Effector memory CD8-positive, alpha-beta T cell (primary cell): ENCODE measurements at places on chromosomes 13 and 19.

DNA sequence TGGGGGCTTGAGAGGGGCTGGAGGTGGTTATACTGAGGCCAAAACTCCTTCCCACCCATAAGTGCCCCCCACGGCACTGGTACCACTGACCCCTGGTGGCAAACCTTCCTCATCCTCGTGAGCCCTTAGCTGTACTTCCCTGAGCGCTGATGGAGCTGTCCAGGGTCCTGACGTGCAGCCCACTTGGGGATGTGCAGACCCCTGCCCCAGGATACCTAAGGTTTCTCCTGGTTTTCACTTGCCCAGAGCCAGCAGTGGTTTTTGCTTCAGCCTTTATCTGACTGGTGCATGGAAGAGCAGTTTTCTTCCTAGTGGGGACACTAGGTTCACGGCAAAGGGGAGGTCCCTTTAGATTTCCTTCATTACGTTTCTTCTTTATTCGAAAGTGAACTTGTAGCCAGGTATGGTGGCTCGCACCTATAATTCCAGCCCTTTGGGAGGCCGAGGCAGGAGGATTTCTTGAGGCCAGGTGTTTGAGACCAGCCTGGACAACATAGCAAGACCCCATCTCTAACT is 28.7 kb upstream of the KCTD15 start:
- H3K36me3 ChIP-seq: peaks cover 3% of the 10 kb centered on the region
- H3K4me3 ChIP-seq: no peak overlapping the region
- no peak overlapping the region for H3K27ac ChIP-seq
- no peaks in the 10 kb centered on the region for H3K4me1 ChIP-seq

GRCh38 chr13:32902029-32902780 is 114.0 kb upstream of the KL start:
- no peaks in the 10 kb centered on the region for H3K36me3 ChIP-seq
- no peak overlapping the region for H3K4me3 ChIP-seq
- H3K4me1 ChIP-seq: peaks cover 10% of the 10 kb centered on the region
- no peak overlapping the region for H3K27ac ChIP-seq
- H3K27me3 ChIP-seq: peaks cover 4% of the 10 kb centered on the region

- H3K4me3 ChIP-seq: peak overlapping the region; percentile 51
- peaks cover 43% of the 10 kb centered on the region for H3K4me1 ChIP-seq
- H3K27ac ChIP-seq: peak overlapping the region; percentile 75
- DNase-seq: no peak
- no peaks in the 10 kb centered on the region for H3K27me3 ChIP-seq
Measured at GRCh38 chr13:114078461-114079451, 53.7 kb downstream of the RASA3 start.

GRCh38 chr19:38801359-38802095 is 11.2 kb downstream of the LGALS4 start:
- H3K36me3 ChIP-seq: no peaks in the 10 kb centered on the region
- no peak for DNase-seq
- no peak overlapping the region for H3K27ac ChIP-seq
- H3K4me1 ChIP-seq: peaks cover 2% of the 10 kb centered on the region
- no peak overlapping the region for H3K4me3 ChIP-seq
- no peaks in the 10 kb centered on the region for H3K27me3 ChIP-seq

DNA sequence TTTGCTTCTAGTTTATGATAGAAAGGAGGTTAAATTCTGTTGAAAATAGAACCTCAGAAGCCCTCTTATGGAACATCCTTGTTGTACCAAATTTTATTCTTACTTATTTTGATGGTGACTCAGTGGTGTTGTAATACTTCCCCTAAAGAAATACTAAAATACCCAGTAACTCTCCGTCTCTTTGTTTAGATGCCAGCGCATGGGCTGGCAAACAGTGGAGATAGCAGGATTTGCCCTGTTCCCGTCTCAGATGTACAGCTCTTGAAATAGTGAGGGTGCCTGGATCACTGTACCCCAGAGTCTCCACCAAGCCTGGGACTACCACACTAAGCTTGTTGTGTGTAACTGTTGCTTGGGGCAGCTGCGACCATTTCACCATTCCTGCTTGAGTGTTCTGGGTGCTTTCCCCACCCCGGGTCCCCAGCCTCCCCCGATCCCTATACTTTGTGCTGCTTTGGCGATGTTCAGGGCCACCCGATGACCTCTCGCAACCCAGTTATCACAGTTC is 67.0 kb upstream of the TEX29 start:
- DNase-seq: no peak
- no peak overlapping the region for H3K4me3 ChIP-seq
- no peaks in the 10 kb centered on the region for H3K27me3 ChIP-seq
- peaks cover 24% of the 10 kb centered on the region for H3K36me3 ChIP-seq
- peaks cover 33% of the 10 kb centered on the region for H3K4me1 ChIP-seq

- peaks cover 4% of the 10 kb centered on the region for H3K36me3 ChIP-seq
- H3K27ac ChIP-seq: no peak overlapping the region
- no peaks in the 10 kb centered on the region for H3K4me1 ChIP-seq
- H3K4me3 ChIP-seq: no peak overlapping the region
- DNase-seq: peak; percentile 44
Measured at GRCh38 chr19:52343548-52343947, 7.5 kb downstream of the ZNF610 start.

- no peaks in the 10 kb centered on the region for H3K27me3 ChIP-seq
- no peak for DNase-seq
- H3K4me1 ChIP-seq: peaks cover 41% of the 10 kb centered on the region
- peak within 1 kb of the TSS; percentile 98 for H3K27ac ChIP-seq
Measured at GRCh38 chr19:49677231-49677900, at the start of gene PRMT1. PRMT1 (plus strand) TSS chr19:49677271; CDS start chr19:49677281, 10 bp downstream.

DNA sequence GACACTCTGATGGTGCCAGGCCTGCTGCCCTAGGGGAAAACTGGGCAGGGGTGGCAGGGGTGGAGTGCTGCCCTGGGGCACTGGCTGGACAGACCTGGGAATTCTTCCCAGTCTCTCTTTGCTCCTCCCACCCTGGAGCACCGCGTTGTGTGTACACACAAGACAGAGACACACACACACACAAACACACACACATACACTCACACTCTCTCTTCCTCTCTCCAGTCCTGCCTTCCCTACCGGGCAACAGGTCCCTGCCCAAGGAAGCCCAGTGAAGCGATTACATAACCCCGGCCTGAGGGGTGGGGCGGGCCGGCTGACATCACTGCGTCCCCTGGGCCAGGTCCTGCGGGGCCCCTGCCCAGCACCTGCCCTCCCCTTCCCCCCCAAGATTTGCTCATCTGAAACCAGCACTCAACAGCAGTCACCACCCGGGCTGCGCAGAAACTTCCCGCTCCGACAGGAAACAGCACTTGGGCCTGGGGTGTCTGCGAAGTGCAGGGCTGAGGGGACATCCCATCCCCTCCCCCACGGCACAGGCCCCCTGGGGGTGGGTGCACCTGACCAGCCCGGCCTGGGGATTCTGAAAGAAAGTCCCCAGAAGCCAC is 1.2 kb downstream of the MKNK2 start:
- peaks cover 72% of the 10 kb centered on the region for H3K36me3 ChIP-seq
- DNase-seq: peak; percentile 55
- peak overlapping the region; percentile 79 for H3K27ac ChIP-seq
- peaks cover 41% of the 10 kb centered on the region for H3K4me1 ChIP-seq
- H3K27me3 ChIP-seq: no peaks in the 10 kb centered on the region

GRCh38 chr13:20608438-20609020 is 41.6 kb downstream of the IFT88 start:
- H3K27ac ChIP-seq: no peak overlapping the region
- H3K4me1 ChIP-seq: peaks cover 4% of the 10 kb centered on the region
- DNase-seq: no peak
- H3K36me3 ChIP-seq: no peaks in the 10 kb centered on the region
- no peaks in the 10 kb centered on the region for H3K27me3 ChIP-seq
- no peak overlapping the region for H3K4me3 ChIP-seq

DNA sequence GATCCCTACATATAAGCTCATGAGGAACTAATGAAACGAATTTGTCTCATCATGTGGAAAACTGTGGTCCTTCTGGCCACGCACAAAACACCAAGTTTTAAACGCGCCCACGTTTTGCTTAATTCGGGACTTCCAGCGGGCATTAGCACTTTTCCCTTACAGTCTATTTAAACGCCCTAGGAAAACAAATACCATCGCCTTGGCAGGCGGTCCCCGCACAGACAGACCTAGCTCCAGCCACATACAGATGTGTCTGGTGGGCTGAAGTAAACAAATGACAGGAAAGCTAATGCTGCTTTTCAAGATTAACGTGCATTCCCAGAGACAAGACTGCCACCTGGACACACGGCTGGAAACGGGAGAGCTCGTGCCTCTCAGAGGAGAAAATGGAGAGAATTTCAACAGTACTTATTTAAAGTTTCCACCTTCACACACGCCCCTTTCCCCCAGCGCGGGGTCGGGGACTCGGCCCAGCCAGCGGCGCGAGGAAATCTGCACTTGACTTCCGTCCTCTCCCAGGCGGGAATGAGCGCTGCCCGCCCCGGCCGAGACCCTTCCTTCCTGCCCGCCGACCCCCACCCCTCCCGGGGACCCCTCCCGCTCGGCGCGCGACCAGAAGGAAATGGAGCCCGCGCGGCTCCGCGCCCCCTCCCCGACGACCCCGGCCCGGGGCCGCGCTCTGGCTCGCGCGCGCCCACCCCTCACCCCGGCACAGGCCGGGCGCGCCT is 931 bp downstream of the USP12 start:
- H3K27me3 ChIP-seq: no peaks in the 10 kb centered on the region
- peak; percentile 5 for DNase-seq
- H3K36me3 ChIP-seq: peaks cover 7% of the 10 kb centered on the region
- H3K4me1 ChIP-seq: peaks cover 29% of the 10 kb centered on the region

DNA sequence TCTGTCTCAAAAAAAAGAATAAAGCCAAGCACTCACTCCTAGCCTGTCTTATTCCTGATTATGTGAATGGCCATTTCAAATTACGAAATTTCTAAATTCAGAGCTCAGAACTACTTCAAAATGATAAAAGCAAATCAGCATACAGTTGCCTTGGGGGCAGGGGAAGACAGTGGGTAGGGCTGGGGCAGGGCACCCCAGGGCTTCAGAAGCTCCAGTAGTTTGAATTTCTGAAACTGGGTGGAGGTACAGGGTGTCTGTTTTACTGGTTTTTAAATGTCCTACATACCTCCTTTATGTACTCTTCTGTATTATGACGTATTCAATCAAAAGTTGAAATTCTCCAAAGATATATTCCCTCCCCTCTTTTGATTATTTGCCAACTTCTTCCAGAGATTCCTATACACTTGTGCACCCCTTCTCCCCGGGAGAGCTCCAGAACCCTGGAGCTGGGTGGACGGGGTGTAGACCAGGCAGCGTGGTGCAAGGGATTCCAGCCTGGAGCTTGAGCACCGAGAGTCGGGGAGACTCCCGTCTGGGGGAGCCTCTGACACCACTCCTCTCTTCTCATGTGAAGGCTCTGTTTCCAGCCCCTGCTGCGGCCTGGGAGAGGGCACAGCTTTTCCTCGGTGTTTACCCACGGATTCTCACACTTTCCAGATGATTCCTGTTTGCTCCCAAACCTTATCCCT is 84.7 kb upstream of the GPR183 start:
- peaks cover 7% of the 10 kb centered on the region for H3K36me3 ChIP-seq
- peak overlapping the region; percentile 72 for H3K27ac ChIP-seq
- no peak for DNase-seq
- peaks cover 15% of the 10 kb centered on the region for H3K4me1 ChIP-seq
- H3K4me3 ChIP-seq: no peak overlapping the region

DNA sequence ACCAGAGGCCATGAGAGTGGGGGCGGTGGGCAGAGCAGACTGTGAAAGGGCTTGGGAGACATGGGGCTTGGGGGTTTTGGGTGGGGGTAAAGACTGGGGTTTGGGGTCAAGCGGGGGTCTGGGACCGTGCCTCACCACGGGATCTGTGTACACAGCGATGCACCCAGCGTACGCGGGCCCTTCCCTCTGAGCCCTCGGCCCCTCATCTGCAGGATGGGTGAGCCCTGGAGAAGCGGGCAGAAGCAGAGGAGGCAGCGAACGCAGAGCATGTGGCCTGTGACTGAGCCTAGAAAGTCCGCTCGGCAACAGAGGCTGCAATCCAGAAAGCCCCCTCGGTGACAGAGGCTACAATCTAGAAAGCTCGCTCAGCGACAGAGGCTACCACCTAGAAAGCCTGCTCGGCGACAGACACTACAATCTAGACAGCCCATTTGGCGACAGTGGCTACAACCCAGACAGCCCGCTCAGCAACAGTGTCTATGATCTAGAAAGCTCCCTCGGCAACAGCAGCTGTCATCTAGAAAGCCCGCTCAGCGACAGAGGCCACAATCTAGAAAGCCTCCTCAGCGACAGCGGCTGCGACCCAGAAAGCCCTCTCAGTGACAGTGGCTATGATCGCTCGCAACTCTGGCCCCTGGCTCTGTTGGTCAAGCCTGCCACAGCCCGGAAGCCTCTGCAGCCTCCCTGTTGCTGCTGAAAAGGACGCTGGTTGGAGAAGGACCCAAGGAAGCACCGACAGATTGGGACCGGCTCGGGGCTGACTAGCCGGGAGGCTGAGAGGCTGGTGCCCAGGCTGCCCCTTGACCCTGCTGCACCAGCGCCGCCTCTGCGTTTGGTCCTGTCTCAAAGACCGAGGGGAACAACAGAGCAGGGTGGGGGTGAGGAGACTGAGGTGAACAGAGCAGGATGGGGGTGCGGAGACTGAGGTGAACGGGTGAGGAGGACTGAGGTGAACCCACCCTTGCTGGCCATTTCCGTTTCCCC is 68.6 kb downstream of the SPACA7 start:
- no peak overlapping the region for H3K4me3 ChIP-seq
- H3K27me3 ChIP-seq: peaks cover 27% of the 10 kb centered on the region
- no peak for DNase-seq
- H3K4me1 ChIP-seq: peaks cover 2% of the 10 kb centered on the region

GRCh38 chr13:94323764-94324758 is 155.4 kb downstream of the DCT start:
- no peaks in the 10 kb centered on the region for H3K27me3 ChIP-seq
- peaks cover 39% of the 10 kb centered on the region for H3K4me1 ChIP-seq
- peaks cover 9% of the 10 kb centered on the region for H3K36me3 ChIP-seq
- H3K4me3 ChIP-seq: peak overlapping the region; percentile 68
- DNase-seq: peak; percentile 39
- peak overlapping the region; percentile 98 for H3K27ac ChIP-seq

- DNase-seq: no peak
- H3K27me3 ChIP-seq: peaks cover 74% of the 10 kb centered on the region
- peaks cover 36% of the 10 kb centered on the region for H3K36me3 ChIP-seq
- peak overlapping the region; percentile 53 for H3K27ac ChIP-seq
Measured at GRCh38 chr19:10291554-10292205, 1.9 kb downstream of the ICAM5 start.

DNA sequence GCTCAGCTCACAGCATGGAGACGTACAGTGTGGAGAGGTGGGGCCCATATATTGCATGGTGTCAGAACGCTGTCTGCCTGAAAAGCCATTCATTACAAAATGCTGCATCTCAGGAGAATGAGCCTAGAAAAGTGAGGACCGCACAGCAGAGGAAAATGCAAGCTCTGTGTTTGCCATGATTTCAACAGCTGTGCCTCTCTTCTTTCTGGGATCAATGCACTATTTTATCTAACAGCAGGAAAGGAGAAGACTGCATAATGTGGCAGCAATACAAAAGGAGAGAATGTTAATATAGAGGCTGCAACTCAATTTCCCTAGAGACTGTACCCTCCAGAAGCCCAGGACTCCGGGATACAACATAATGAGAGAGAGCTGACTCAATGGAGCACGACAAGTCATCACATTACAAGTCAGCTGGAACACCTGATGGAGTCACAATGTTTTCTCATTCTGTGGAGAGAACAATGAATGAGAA is 368.0 kb downstream of the FGF14 start:
- no peak overlapping the region for H3K4me3 ChIP-seq
- H3K4me1 ChIP-seq: no peaks in the 10 kb centered on the region
- H3K36me3 ChIP-seq: no peaks in the 10 kb centered on the region
- H3K27me3 ChIP-seq: no peaks in the 10 kb centered on the region
- H3K27ac ChIP-seq: no peak overlapping the region
- no peak for DNase-seq

- DNase-seq: no peak
- no peaks in the 10 kb centered on the region for H3K27me3 ChIP-seq
- H3K4me3 ChIP-seq: peak overlapping the region; percentile 76
- H3K36me3 ChIP-seq: peaks cover 33% of the 10 kb centered on the region
Measured at GRCh38 chr19:55277494-55277893, 2.4 kb downstream of the HSPBP1 start.
